Liver (tissue), 10 donors: ENCODE measurements at places on chromosomes 7 and 10. TPM values are rescaled to one million over a fixed set of nuclear protein-coding genes. Genes with fewer than 3 reads are reported as not detected.

The GRID2IP gene
- total RNA-seq = 0.08 TPM

The TLX1 gene
- total RNA-seq = 0.33 TPM

The NRCAM gene
- 1.1 TPM for total RNA-seq

The MMP21 gene
- 0.37 TPM for total RNA-seq

The PALD1 gene
- 1.7 TPM for total RNA-seq
